Neuronal stem cell (in vitro differentiated cells): ENCODE measurements at places on chromosomes 6 and 20.
A peak's percentile ranks its signal among the peaks of the same experiment; 100 is the strongest.

GRCh38 chr6:158069800-158070195 is 88.1 kb downstream of the SYNJ2 start:
- no peak overlapping the region for H3K27ac ChIP-seq
- H3K4me1 ChIP-seq, result peaks cover 2% of the 10 kb centered on the region
- H3K27me3 ChIP-seq, result no peaks in the 10 kb centered on the region
- no peak for DNase-seq

DNA sequence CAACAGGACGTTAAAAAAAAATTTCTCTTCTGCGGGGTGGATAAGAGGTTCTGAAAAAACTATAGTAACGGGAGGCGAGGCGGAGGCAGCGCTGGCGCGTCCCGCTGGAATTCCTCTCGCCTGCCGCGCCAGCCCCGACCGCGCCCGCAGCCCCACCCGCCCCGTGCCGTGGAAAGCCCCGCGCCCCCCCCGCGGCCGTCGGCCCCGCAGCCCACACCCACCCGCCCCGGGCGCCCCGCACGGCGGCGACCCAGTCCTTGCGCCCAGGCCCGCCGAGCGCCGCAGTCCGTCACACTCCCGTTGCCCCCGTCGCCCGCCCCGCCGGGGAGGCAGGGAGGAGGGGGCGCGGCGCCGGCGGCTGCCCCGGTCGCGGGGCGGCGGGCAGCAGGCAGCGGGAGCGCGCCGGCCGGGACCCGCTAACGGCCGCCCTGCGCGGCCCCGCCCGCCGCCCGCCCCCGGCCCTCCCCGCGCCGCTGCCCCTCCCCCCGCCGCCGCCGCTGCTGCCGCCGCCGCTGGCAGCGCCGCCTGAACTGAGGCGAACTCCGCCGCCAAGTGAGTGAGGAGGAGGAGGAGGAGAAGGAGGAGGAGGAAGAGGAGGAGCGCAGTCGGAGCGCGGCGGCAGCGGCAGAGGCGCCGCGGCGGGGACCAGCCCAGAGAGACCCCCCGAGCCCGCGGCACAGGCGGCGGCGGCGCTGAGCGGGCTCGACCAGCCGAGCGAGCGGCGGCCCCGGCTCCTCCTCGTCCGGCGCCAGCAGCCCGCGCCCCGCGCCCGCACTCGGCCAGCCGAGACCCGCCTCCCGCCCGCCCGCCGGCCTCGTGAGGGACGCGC is at the start of gene QKI:
TSS of gene QKI (plus strand) at position 602 of the 829 bp plus-strand sequence. CDS start 476 bp downstream, outside the sequence.
- no peaks in the 10 kb centered on the region for H3K27me3 ChIP-seq
- peak within 1 kb of the TSS; percentile 98 for H3K4me3 ChIP-seq
- H3K36me3 ChIP-seq, result peaks cover 29% of the 10 kb centered on the region
- peaks cover 3% of the 10 kb centered on the region for H3K4me1 ChIP-seq
- peak; percentile 65 for DNase-seq
- peak within 1 kb of the TSS; percentile 97 for H3K27ac ChIP-seq

- no peak for DNase-seq
- H3K4me1 ChIP-seq, result peaks cover 4% of the 10 kb centered on the region
- no peaks in the 10 kb centered on the region for H3K27me3 ChIP-seq
- no peak overlapping the region for H3K4me3 ChIP-seq
- H3K36me3 ChIP-seq, result no peaks in the 10 kb centered on the region
- H3K27ac ChIP-seq, result no peak overlapping the region
These were observed 70.9 kb downstream of the QKI start for GRCh38 chr6:163485388-163485851.

DNA sequence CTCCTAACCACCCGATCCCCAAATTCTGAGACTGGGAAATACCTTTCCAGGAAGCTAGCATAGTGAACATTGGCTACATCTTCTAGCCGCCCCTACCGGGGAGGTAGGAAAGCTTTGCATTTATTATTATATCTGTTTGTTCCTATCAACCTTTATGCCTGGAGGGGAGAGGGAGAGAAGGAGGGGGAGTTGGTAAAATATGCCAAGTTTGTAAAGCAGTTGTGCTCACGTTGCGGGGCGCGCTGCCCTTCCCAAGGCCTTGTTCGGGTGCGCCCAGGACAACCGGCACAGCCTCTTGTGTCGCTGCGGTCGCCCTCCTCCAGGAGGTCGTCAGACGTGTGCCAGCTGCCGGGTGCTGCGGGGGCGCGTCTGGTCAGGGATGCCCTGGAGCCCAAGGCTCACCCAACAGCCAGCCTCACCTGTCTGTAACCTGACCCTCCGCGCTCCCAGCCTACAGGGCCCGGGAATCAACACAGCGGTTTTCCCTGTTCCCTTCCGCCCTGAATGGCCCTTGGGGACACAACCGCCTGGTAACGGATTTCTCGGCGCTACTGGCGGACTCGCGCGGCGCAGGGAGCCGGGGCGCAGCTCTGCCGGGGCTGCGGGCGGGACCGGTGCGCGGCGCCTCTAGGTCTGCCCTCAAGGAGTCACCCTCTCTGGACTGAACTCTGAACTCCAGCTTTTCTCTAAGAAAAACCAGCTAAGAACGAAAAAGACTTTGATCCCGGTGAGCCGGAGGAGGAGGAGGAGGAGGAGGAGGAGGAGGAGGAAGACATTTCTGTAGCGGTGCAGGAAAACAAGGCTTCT is 1.1 kb upstream of the OVOL2 start:
- DNase-seq, result peak; percentile 45
- peaks cover 4% of the 10 kb centered on the region for H3K4me1 ChIP-seq

DNA sequence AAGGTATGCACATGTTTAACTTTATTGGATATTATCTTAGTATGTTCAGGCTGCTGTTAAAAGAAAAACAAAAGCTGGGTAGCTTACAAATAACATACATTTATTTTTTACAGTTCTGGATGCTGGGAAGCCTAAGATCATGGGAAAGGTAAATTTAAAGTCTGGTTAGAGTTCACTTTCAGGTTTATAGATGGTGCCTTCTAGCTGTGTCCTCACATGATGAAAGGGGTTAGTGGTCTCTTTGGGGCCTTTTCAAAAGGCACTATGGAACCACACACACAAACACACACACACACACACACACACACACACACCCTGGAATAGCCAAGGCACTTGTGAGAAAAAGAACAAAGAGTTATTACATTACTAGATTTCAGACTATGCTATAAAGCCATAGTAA is 805.8 kb upstream of the GJE1 start:
- no peaks in the 10 kb centered on the region for H3K4me1 ChIP-seq
- H3K4me3 ChIP-seq, result no peak overlapping the region
- no peaks in the 10 kb centered on the region for H3K27me3 ChIP-seq
- DNase-seq, result no peak
- H3K36me3 ChIP-seq, result no peaks in the 10 kb centered on the region

GRCh38 chr6:27183060-27183832 is 64.3 kb upstream of the PRSS16 start:
- DNase-seq, result no peak
- no peak overlapping the region for H3K4me3 ChIP-seq
- peaks cover 2% of the 10 kb centered on the region for H3K4me1 ChIP-seq
- no peak overlapping the region for H3K27ac ChIP-seq

- no peak overlapping the region for H3K4me3 ChIP-seq
- H3K27ac ChIP-seq, result no peak overlapping the region
These were observed 104.4 kb upstream of the BMP2 start for GRCh38 chr20:6663104-6663503.

DNA sequence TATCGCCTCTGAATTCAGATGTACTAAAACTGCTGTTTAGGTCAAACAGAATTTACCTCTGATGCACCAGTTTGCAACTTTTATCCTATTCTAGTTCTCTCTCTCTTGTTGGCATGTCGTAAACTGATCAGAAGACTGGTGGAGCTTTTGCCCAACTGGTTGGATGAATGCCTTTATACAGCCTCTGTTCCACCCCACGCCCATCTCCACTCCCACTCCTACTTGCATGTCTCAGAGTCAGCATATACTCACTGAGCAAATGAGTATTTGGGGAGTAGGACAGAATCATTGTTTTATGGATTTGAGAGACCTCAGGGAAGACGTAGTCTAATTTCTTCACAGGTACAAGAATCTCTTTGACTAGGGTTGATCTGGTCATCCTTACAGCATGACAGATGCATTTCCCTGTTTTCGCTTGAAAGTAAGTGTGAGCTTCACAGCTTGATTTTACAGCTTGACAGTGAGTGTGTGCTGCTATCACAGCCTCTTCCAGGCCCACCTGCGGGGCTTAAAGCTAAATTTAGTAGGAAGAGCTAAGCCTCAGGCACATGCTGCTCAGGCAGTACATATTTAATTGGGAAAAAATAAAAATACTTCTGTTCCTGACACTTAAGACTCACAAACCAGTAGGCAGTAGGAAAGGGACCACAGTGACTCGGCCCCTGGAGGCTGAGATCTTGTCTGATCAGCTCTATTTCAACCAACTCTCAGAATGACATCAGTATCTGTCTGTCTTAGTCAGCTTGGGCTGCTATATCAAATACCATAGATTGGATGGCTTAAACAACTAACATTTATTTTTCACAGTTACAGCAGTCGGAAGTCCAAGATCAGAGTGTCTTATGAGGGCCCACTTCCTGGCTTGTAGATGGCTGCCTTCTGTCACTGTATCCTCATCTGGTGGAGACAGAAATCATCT is 30.4 kb downstream of the TRMT6 start:
- H3K4me3 ChIP-seq, result no peak overlapping the region
- no peaks in the 10 kb centered on the region for H3K36me3 ChIP-seq
- H3K27me3 ChIP-seq, result no peaks in the 10 kb centered on the region
- DNase-seq, result no peak

DNA sequence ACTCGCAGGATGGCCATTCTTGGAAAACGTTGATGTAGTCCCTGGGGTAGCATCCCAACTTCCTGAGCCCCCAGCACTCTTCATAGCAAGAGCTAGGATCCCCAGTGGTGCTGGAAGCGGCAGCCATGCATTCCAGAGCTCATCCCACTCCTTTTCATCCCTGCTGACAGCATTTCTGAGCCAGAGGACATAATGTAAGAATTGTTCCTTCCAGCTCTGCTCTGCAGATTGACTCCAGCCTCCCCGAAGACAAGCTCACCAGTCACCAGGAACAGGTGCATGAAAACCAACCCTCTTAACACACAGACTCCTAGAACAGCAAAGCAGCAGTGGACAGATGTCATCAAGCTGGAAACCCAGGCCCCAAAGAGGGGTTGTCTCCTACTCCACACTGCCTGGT is 3.8 kb downstream of the SLC13A3 start:
- peaks cover 5% of the 10 kb centered on the region for H3K4me1 ChIP-seq
- no peak for DNase-seq
- H3K36me3 ChIP-seq, result no peaks in the 10 kb centered on the region

- H3K4me1 ChIP-seq, result peaks cover 1% of the 10 kb centered on the region
- DNase-seq, result no peak
- H3K4me3 ChIP-seq, result no peak overlapping the region
- H3K27me3 ChIP-seq, result no peaks in the 10 kb centered on the region
- H3K36me3 ChIP-seq, result peaks cover 8% of the 10 kb centered on the region
These were observed 50.3 kb upstream of the IPCEF1 start for GRCh38 chr6:154406869-154407268.

GRCh38 chr6:157198425-157199279 is 124.7 kb downstream of the TMEM242 start:
- peaks cover 24% of the 10 kb centered on the region for H3K36me3 ChIP-seq
- DNase-seq, result no peak
- H3K4me3 ChIP-seq, result no peak overlapping the region
- H3K27me3 ChIP-seq, result no peaks in the 10 kb centered on the region

- no peak overlapping the region for H3K27ac ChIP-seq
- no peaks in the 10 kb centered on the region for H3K27me3 ChIP-seq
- DNase-seq, result no peak
- H3K4me1 ChIP-seq, result no peaks in the 10 kb centered on the region
- no peak overlapping the region for H3K4me3 ChIP-seq
These were observed 103.6 kb upstream of the CNKSR3 start for GRCh38 chr6:154614101-154614500.

DNA sequence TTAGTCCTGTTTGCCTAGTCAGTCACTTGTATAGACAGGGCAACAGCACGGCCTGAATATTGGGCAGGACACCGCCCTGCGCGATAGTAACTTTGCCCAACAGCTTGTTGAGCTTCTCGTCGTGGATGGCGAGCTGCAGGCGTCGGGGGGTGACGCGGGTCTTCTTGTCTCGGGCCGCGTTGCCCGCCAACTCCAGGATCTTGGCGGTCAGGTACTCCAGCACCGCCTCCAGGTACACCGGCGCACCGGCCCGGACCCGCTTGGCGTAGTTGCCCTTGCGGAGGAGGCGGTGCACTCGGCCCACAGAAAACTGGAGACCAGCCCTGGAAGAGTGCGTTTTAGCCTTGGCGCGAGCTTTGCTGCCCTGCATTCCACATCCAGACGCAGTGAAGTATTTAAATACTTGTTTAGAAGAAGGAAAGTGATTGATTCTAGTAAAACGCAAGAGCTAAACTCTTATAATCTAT is 92.8 kb upstream of the BTN3A2 start:
- peak overlapping the region; percentile 86 for H3K4me3 ChIP-seq
- H3K36me3 ChIP-seq, result no peaks in the 10 kb centered on the region
- peaks cover 3% of the 10 kb centered on the region for H3K4me1 ChIP-seq
- DNase-seq, result peak; percentile 48
- H3K27me3 ChIP-seq, result no peaks in the 10 kb centered on the region

GRCh38 chr6:164756142-164756541 is 553.3 kb downstream of the C6orf118 start:
- H3K27me3 ChIP-seq, result no peaks in the 10 kb centered on the region
- DNase-seq, result no peak
- no peak overlapping the region for H3K27ac ChIP-seq
- no peak overlapping the region for H3K4me3 ChIP-seq
- no peaks in the 10 kb centered on the region for H3K36me3 ChIP-seq

DNA sequence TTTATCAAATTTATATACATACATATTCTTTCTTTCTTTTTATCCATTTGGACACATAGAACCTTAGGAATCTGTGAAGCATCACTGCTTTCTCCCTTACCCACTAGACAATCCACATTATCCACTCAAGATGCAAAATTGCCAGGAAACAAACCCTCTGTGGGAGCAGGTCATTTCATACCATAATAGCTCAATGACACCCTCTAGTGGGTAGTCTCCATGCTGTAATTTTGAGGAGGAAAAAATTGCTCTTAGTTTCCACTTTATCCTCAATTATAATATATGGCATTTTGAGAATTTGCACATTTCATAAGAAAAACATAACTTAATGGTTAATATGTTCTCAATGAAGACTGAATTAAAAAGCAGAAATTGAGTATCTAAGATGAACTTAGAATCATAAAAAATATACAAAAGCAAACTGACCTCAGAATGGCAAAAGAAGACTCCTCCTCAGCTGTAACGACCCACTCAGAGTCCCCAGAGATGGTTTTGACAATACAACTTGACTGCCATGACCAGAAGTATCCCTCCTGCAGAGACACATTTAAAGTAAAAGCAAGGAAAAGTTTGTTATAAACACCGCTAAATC is 164.1 kb downstream of the FRK start:
- H3K27ac ChIP-seq, result no peak overlapping the region
- H3K27me3 ChIP-seq, result no peaks in the 10 kb centered on the region
- no peaks in the 10 kb centered on the region for H3K36me3 ChIP-seq
- peak; percentile 14 for DNase-seq
- no peaks in the 10 kb centered on the region for H3K4me1 ChIP-seq

- DNase-seq, result no peak
- H3K36me3 ChIP-seq, result no peaks in the 10 kb centered on the region
- H3K27ac ChIP-seq, result no peak overlapping the region
These were observed 6.4 kb upstream of the TRIM40 start for GRCh38 chr6:30129265-30130178.

- no peak for DNase-seq
- no peaks in the 10 kb centered on the region for H3K27me3 ChIP-seq
- no peaks in the 10 kb centered on the region for H3K4me1 ChIP-seq
- no peaks in the 10 kb centered on the region for H3K36me3 ChIP-seq
- no peak overlapping the region for H3K27ac ChIP-seq
- no peak overlapping the region for H3K4me3 ChIP-seq
These were observed 131.1 kb downstream of the PHACTR3 start for GRCh38 chr20:59735486-59735885.
